ENCODE measurements at places on chromosomes 3 and 15.

DNA sequence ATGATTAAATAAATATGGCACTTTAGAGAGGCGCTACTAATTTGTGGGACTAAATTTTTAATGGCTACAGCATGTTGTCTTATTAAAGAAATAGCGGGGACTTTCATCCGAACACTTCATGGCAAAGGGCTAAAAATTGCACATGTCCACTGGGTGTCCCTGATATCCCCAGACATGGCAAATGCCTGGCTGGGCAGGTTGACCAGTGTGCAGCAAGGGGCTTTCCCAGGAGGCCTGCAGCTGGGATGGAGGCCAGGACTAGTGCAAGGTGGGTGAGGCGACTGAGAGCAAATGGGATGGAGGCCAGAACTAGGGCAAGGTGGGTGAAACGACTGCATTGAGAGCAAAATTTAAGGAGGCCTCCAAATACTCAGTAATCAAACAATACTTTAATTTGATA, 167.4 kb upstream of the SMAD3 start:
- DNase-seq, result no peak

- no peak for DNase-seq
Measured at GRCh38 chr15:101539492-101539891, 50.0 kb upstream of the PCSK6 start.

GRCh38 chr15:100500226-100500990, 28.3 kb downstream of the CERS3 start:
- DNase-seq, result no peak

DNA sequence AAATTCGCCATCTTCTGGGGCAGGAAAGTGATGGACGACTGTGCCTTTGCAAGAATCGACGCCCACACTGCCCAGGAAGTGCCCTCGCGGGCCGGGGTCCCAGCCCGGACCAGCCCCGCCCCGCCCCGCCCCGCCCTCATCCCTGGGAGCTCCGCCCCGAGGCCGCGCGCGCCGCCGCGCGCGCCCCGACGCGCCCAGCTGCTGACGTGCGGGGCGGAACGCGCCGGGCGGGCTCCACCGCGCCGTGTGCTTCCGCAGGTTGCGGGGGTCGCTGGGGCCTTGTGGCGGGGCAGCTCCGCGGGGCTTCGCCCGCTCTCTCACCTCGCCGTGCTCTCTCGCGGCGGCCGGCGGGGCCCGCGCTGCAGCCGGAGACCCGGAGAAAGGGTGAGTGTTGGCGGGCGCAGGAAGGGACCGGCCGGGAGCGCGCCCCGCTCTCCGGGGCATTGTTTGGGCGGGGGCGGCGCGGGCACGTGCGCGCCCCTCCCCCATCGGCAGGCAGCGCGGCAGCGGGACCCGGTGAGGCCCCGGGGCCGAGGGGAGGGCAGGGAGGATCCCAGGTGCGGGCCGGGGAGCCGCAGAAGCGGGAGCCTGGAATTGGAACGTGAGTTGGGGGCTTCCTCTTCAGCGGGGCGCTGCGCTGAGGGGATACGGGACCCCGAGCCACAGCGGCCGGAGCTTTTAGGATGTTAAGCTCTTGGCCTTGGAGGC, at the start of gene YEATS2:
YEATS2 (plus strand) TSS at position 188 of the 708 bp plus-strand sequence. CDS start 17,366 bp downstream, outside the sequence.
- DNase-seq, result peak; percentile 76

- peak; percentile 72 for DNase-seq
Measured at GRCh38 chr3:149273096-149273751, 51.6 kb upstream of the CP start.

DNA sequence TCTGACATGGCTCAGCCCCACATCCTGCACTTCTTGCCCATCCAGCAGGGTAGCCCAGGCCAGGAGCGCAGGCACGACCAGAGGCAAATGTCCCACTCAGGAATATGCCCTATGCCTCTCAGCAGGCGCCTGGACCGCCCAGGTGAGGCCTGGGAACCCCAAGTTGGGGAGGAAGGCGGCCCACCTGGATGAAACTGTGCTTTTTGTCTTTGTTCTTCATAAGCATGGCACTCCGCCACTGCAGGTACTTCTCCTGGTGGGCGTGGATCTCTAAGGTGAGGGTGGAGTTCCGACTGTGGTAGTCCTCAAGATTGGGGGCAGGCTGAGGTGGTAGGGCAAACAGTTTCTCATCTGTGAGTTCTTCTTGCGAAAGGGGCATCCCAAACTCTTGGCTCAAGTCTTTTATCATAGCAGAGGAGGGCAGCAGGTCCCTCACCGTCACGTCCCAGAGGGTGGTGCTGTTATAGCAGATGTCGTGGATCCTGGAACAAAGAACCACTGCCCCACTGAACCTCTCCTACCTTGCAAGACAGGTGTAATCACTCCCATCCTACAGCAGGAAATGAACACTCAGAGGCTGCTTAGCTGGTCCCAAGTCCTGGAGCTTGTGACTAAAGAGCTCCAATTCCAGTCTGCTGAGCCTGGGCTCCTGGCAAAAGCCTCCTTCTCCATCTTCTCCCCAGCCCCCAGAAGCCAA, 53.2 kb downstream of the ACAD9 start:
- no peak for DNase-seq

DNA sequence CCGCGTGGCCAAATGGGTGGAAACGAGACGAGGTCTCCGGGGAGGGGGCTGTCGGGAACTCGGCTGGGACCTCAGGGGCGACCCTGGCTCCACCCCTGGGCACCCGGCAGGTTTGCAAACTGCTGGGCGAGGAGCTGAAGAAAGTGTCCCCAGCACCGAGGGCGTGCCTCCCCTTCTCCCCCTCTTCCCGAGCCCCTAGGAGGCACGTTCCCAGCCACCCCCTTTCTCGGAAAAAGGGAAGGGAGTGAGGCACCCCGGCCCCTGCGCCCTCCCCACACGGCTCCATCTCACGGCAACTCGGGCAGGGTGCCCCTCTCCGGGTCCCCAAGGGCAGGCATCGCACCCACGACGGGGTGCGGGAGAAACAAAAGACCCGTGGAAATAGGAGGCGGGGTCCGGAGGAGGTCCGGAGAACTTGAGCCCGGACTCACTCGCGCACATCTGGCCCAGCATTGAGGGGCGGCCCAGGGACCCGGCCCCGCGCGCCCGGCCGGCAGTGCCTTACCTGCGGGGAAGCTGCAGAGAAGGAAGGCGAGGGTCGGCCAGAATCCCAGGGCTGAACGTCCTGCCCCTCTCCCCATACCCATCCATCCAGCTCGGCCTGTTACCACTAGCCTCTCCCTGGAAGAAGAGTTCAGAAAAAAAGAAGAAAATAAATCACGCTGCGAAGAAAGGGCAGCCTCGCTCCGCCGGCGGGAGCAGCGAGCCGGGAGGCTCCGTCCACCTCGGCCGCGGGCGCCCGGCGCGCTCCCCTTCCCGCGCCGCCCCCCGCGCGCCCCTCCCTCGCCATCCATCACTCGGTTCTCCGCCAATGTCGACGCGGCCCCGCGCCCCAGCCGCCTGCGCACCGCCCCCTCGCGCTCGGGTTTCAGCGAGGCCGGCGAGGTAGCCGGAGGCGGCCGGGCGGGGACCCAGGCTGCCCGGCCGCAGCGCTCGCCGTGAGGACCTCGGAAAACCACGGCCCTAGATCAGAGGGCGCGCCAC, 16.3 kb downstream of the RGMA start:
- peak; percentile 61 for DNase-seq

GRCh38 chr3:151766454-151766853, 32.7 kb downstream of the AADACL2 start:
- DNase-seq, result no peak

DNA sequence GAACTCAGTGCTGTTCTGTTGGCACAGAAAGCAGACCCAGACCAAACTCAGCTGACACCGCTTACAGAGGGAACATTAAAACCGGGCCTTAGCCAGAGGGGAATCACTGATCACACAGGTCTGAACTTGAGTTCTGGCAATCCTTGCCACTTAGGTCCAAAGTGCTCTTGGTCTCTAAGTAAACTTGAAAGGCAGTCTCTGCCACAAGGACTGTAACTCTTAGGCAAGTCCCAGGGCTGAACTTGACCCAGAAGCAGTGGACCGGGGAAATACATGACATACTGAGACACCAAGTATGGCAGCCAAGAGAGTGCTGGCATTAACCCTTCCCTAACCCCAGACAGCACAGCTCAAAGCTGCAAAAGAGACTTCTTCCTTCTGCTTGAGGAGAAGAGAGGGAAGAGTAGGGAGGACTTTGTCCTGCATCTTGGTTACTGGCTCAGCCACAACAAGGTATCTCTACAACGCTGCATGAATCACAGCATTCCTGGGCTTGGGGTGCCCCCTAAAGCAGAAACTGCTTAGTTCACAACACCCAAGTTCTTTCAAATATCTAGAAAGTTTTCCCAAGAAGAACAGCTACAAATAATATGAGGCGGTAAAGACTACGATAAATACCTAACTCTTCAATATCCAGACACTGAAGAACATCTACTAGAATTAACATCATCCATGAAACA, 32.5 kb downstream of the NAALADL2 start:
- DNase-seq, result no peak

DNA sequence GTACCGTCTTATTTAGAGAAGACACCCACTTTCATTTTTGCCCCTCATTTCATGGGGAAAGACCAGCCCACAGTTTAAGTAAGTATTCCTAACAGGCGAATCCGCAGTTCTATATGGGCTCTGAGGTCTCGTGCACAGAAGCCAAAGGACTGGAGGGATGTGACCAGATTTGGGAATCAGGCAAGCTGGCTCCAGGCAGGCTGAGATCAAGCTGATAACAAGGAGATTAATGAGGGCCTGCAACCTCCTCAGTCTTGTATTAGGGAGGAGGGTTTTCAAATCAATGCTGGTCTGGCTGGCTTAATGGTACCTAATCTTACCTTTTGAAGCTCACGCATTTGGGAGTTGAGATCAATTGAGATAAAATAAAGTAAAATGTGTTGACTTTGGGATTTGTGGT, 15.3 kb downstream of the ST8SIA2 start:
- DNase-seq, result no peak

DNA sequence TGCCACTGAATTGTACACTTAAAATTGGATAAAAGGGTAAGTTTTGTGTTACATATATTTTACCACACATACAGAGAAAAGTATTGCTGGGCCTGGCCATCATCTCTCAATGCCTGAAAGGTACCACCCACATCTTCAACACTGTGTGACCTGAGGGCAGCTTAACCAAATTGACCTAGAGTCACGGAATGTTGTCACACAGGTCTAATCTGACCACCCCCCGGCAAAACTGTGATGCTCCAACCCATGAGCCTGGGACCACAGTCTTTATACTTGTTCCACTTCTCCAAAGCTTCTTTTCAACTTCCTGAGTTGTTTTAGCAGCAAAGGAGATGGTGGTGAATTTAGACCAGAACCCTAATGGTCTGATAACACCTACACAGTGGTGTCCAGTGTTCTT, 210.3 kb upstream of the TPM1 start:
- no peak for DNase-seq

- no peak for DNase-seq
Measured at GRCh38 chr3:129688271-129688895, 81.9 kb upstream of the PLXND1 start.

GRCh38 chr15:59419170-59419569, 18.8 kb upstream of the FAM81A start:
- DNase-seq, result no peak

DNA sequence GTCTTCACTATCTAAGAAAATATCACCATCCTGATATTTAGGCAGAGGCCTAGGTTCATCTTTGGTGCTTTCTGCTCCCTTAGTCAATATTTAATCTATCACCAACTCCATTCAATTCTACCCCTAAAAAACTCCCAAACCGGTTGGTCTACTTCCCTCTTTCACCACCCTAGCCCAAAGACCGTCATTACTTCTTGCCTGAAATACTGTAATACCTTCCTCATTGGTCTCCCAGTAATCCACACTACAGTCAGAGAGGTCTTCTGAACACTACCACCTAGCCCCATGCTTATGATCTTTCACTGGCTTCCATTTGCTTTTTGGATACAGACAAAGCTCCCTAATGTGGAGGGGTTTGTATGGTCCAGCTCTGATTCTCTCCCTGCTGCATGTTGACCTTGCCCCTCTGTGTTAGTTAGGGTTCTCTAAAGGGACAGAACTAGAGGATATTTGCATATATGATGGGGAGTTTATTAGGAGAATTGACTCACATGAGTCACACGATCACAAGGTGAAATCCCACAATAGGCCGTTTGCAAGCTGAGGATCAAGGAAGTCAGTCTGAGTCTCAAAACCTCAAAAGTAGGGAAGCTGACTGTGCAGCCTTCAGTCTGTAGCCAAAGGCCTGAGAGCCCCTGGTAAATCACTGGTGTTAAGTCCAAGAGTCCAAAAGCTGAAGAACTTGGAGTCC, 36.4 kb upstream of the ATP2C1 start:
- no peak for DNase-seq

GRCh38 chr15:93865586-93865985, 365.8 kb upstream of the MCTP2 start:
- peak; percentile 87 for DNase-seq

DNA sequence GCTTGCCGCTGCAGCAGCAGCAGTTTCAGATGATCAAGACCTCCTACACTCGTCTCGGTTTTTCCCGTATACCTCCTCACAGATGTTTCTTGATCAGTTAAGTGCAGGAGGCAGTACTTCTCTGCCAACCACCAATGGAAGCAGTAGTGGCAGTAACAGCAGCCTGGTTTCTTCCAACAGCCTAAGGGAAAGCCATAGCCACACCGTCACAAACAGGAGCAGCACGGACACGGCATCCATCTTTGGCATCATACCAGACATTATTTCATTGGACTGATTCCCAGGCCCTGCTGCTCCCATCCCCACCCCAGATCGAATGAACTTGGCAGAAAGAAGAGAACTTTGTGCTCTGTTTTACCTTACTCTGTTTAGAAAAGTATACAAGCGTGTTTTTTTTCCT, 17.6 kb downstream of the CALML4 start:
- peak; percentile 93 for DNase-seq

- no peak for DNase-seq
Measured at GRCh38 chr3:115666920-115667737, 43.8 kb downstream of the GAP43 start.

GRCh38 chr15:91892436-91892835, 38.9 kb downstream of the SLCO3A1 start:
- DNase-seq, result no peak

- no peak for DNase-seq
Measured at GRCh38 chr3:53716998-53717397, 129.2 kb downstream of the CHDH start.

DNA sequence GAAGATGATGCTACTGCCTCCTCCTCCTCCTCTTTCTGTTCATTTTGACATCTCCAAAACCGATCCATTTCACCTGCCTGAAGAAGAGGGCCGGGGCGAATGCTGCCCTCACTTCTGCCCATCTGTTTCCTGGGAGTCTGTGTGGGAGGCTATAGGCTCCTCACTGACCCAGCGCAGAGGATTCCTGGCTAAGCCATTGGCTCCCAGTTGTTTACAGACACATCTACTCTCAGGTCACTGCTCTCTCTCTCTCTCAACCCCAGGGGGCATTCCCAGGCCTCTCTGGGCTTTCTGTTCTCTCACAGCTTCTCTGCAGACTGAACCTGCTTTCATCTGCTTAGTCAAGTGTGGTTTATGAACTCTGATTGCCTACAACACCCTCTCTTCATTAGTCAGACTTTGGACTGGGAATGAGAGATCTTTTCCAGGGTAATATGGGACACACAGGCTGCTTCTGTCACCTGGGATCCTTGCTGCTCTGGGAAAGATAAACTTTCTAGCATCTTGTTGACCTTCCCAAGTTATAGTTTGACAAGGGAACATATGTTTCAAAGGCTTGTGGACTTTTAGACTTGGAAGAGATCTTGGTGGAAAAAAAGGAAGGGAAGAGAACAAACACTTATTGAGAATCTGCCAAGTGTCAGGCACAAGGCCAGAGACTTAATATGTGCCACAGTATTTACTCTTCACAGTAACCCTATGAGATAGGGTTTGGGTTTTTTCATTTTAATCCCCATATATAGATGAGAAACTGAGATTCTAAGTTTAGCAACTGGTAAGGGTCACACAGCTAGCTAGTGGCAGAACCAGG, 30.2 kb upstream of the USP3 start:
- peak; percentile 73 for DNase-seq

GRCh38 chr3:120451806-120452205, 1.0 kb upstream of the FSTL1 start:
- no peak for DNase-seq
